ENCODE measurements at places on chromosomes 2 and 18.

- peak; percentile 57 for DNase-seq
These were observed 678.8 kb downstream of the KCNJ3 start for GRCh38 chr2:155377266-155377680.

DNA sequence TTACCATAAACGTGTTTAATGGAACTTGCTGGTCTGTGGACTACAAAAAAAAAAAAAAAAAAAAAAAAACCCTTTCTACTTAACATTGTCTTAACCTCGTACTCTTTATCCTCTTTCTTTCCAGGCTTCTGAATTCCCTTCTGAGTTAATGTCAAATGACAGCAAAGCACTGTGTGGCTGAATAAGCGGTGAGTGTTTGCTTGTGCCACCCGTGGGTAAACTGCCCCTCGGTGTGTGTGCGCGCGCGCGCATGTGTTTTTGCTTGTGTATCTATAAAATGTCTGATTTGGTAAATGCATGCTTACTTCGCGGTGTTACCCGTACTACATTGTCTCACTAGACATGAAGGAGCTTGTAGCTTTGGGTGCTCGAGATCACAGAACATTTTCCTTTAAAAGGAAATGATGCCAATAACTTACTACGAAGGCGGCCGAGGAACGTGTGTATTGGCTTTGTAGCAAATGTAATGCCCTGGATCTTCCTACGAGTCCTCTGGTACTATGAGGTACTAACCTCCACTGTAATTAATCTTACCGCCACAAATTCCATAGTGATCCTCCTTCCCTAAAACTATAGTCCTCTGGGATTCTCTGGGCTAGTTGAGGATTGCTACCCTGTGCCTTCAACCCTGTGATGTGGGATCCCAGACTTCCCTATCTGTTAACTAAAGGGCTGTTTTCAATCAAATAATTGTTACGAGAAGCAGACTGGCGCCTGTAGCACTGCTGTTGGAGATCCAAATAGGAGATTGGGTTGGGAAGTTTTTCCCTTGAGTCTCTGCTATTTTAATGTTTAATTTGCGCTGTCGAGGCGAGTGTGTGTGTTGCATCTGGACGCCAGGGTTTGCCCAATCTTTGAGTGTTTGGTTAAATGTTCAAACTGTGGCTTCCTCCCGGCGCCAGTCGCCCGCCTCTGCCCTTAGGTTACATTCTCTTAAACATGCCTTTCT lies 1.1 kb downstream of the ID2 start:
- peak; percentile 57 for DNase-seq

GRCh38 chr2:195579776-195580555 lies 77.1 kb upstream of the SLC39A10 start:
- no peak for DNase-seq

- DNase-seq, result no peak
These were observed 3.8 kb upstream of the TMEM131 start for GRCh38 chr2:97999536-97999935.

GRCh38 chr18:36770315-36770946 lies 58.4 kb downstream of the TPGS2 start:
- no peak for DNase-seq

DNA sequence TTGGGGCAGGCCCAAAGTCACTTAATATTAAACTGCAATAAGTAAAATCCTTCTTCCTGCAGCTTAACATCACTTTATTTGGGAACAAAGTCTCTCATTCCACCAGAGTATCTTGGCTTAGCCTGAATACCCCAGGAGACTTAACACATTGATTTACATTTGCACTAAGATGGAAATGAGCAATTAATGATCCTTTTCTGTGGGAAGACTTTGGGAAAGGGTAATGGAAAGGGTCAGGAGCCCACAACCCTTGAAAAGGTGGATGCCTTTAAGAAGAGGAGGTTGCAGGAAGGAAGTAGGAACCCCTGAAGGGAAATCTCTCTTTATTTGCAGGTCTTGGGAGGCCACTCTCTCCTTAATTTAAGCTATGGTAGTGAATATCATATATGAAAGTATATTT lies 28.0 kb upstream of the BARD1 start:
- DNase-seq, result no peak

DNA sequence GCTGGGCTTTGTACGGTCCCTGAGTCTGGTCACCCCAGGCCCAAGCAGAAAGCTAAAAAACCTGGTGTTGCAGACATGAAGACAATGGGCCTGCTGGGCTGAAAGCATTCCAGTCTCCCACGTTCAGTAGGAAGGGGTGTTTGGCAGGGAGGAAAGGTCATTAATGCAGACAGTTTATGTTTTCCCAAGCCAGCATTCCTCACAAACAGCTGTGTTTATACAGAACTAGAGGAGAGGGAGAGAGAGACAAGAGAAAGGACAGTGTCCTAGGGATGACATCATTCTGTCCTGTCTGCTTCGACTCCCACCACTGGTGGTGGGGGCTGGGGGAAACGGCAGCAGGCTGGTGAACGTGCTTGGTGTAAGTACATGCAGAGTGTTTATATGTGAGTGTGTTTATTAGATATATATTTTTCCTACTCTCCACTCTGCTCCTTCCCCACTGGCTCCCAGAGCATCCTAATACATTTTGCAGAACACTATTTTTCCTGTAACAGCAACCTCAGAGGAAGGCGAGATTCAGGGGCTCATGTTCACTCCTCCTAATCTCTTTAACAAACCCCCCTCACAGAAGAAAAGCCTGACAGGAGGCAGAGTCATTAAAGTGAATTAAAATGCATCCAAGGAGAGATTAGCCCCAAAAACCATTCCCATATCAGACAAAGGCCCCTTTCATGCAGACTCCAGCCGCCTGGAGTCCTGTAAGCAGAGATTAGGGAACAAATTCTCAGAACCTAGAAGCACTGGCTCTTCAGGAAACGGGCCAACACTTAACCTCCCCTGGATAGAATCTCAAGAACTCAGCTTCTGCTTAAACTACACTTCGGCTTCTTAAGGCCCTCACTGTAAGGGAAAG lies 380.4 kb downstream of the TNS1 start:
- DNase-seq, result peak; percentile 4

GRCh38 chr2:101120124-101120996 lies 30.8 kb downstream of the TBC1D8 start:
- peak; percentile 91 for DNase-seq

DNA sequence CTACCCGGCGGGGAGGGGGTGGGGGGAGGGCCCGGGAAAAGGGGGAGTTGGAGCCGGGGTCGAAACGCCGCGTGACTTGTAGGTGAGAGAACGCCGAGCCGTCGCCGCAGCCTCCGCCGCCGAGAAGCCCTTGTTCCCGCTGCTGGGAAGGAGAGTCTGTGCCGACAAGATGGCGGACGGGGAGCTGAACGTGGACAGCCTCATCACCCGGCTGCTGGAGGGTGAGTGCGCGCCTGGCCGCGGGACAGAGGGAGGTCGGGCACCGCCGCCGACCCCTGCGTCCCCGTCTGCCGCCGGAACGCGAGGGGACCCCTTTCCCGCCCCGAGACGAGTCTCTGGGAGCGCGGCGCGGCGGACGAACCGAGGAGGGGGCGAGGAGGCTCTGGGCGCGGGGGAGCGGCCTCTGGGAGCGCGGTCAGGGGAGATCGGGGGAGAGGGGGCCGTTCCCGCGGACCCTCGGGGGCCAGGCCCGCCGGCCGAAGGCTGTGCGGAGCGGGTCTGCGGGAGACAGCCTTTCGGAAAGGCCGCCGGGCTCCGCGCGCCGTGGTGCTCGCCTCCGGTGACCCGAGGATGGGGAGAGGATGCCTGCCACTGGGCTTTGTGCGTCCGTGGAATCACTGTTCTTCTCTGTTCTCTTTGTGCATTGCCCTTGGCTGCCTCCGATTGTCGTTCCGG lies 463 bp downstream of the PPP1CB start:
- DNase-seq, result peak; percentile 13

DNA sequence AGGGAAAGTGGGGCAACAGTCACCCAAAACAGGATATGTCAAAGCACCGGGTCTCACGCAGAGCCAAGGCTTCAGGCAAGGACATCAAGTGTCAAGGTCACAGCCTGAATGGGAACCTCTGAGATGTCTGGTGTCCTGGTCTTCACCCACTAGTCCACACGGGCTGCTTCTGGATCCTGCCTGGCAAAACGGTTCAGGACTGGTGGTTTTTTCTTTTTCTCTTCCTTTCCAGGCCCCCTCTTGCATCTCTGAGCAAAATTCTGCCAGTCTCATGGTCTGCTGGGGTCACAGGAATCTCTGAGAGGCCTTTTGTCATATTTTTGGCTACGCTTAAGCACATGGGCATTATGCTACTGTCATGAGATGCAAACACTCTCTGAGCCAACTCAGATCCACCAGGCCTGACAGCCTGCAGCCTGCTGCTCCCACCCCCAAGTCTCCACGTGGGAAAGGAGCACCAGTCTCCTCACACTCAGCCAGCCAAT lies 518.2 kb upstream of the ZEB2 start:
- no peak for DNase-seq

GRCh38 chr2:216590780-216591179 lies 42.4 kb upstream of the IGFBP2 start:
- DNase-seq, result peak; percentile 79

DNA sequence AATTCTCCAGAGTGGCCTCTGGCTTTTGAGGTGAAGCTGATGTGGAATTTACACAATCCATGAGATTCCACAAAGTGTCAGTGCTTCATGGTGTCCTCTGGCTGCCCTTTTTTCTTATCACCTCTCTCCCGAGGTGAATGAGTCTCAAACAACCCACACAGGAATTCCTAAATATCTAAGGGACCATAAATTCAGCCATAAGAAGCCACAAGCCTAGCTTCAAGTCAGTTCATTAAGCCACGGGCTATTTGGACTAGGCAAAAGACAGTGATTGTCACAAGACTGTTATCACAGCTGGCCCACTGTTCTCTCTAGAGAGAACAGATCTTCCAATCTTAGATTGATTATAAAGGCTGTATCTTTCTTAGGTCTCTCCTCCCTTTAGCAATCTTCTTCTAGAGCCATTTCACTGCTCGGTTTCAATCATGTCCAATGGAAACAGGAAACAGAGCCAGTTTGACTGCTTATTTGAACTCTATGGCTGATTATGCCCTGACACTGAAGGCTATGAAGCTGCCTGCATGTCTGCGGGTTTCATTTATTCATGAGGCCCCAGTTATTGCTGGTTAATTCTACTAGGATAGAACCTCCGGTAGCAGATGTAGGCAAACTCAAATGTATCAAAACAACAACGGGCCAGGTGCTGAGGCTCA lies 4.1 kb downstream of the NEMP2 start:
- DNase-seq, result peak; percentile 60

DNA sequence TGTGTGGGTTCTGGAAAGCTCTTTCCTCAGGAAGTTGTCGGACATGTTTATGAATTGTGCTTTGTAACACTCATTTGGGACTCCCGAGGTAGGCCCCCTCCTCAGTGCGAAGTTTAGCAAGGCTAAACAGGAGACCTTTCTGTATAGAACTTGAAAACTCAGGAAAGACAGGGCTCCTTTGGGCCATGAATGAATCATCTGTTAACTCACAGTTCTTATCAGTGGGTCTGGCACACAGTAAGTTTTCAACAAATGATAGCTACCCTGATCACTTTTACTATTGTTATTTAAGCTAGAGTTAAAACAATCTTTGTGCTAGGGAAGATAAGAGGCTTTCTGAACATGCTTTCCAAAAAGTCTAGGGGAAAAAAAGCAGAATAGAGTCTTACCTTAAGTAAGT lies 430.5 kb upstream of the ETAA1 start:
- peak; percentile 41 for DNase-seq

DNA sequence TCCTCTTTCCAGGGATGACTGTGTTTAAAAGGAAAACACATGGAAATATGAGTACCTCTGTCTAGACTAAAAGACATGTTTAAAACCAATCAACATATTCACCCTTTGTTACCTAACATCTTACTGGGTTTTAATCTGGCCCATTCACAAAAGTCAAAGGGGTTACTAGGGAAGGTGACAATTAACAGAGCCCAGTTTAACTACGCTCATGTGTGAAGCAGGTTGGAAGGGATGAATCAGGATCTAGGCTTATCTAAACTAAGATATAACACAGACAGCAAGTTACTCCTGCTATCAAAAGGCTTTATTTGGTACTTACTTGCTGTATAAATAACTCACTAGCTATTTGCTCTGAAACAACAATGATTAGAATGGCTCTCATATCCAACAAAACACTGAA lies 337.0 kb downstream of the NCKAP5 start:
- no peak for DNase-seq

DNA sequence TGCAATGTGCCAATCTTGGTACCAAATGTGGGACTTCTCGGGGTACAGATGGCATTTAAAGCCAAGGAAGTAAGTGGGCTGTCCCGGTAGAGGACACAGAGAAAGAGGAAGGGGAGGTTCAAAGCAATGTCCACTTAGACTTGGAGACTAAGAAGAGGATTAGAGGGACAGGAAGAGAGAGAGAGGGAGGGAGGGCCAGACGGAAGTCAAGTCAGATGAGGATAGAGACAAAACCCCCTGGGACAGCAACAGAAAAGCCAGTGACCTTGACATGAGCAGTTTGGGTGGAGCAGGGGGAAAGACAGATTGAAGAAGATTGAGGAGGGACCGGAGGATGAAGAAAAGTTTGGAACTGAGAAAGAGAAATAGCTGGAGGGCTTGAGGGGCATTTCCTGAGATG lies 164.5 kb downstream of the NCK2 start:
- DNase-seq, result no peak

DNA sequence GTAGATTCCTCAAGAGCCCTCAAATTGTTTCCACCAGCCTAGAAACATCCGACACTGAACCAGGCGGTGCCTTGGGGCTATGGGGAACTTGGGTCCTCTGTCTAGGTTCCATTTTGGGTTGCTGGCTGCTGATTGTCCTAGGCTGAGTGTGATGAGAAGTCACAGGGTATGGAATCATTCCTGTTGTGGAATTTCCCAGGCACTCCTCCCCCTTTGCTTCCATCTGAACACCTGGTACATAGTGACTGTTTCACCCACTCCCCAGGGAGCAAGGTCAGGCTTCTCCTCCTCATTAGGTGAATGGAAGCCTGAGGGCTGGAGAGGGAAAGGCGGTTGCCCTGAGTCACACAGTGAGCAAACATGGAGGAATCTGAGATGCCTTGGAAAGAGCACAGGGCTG lies 4.5 kb downstream of the KIF3C start:
- DNase-seq, result no peak

DNA sequence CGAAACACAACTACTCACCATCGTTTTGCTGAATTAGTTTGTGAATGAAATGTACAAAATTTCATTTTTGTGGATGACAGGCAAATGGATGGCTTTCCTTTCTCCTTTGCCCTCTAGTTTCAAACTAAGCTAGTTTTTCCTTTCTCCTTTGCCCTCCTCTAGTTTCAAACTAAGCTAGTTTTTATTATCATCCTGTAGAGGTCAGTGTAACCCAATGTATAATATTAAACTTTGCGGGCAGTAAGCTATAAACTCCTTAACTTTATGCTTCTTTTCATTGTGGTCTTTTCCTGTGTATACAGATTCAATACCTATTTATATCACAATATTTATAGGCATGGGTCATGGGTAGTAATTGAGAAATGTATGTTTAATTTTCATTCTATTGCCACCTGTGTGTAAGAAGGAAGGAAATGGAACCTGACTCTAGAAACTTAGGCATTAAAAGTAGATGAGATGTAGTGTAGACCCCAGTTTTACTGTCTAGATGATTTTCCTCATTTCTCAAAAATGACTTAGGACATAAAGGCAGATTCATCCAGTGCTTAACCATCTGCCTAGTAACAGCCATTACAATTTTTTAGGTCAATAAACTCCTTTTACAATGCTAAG lies 58.1 kb downstream of the MAP3K19 start:
- DNase-seq, result peak; percentile 58

GRCh38 chr18:72935744-72936143 lies 68.0 kb upstream of the NETO1 start:
- DNase-seq, result no peak

All from cardiac fibroblast (primary cell).